ENCODE measurements at places on chromosomes 7 and 10.

DNA sequence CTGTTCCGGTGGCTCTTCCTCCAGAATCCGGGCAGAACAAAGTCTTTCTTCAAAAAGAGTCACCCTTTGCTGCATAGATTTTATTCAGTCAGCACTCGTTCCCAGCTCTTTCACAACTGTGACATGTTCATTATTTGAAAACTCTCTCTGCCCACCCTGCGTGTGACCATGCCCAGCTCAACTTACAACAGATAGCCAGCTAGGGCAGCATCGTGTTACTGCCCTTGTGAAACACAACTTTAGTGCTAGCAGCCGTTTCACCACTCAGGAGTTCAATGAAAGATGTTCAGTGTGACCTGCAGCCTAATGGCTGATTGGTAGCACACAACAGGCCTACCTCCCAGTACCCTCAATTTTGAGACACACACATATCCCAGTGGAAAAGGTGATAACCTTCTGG lies 57.9 kb downstream of the ZNF438 start:
- DNase-seq, result no peak
- no peaks in the 10 kb centered on the region for H3K27me3 ChIP-seq
- H3K36me3 ChIP-seq, result no peaks in the 10 kb centered on the region
- H3K4me3 ChIP-seq, result no peak overlapping the region
- H3K27ac ChIP-seq, result no peak overlapping the region

GRCh38 chr10:116925056-116925455 lies 75.8 kb downstream of the ENO4 start:
- no peak overlapping the region for H3K27ac ChIP-seq
- DNase-seq, result no peak
- no peak overlapping the region for H3K4me3 ChIP-seq
- no peaks in the 10 kb centered on the region for H3K36me3 ChIP-seq
- H3K27me3 ChIP-seq, result no peaks in the 10 kb centered on the region
- no peaks in the 10 kb centered on the region for H3K4me1 ChIP-seq

- no peaks in the 10 kb centered on the region for H3K27me3 ChIP-seq
- H3K36me3 ChIP-seq, result peaks cover 54% of the 10 kb centered on the region
- no peak overlapping the region for H3K4me3 ChIP-seq
Measured at GRCh38 chr7:127810696-127811660, 159.0 kb downstream of the SND1 start.

GRCh38 chr10:16271571-16271970 lies 165.2 kb upstream of the PTER start:
- H3K4me3 ChIP-seq, result no peak overlapping the region
- no peak overlapping the region for H3K27ac ChIP-seq
- no peaks in the 10 kb centered on the region for H3K27me3 ChIP-seq

GRCh38 chr10:113151190-113151666 lies 201.2 kb downstream of the TCF7L2 start:
- H3K36me3 ChIP-seq, result peaks cover 10% of the 10 kb centered on the region
- H3K4me3 ChIP-seq, result no peak overlapping the region

GRCh38 chr7:92739091-92739490 lies 97.3 kb downstream of the CDK6 start:
- H3K4me3 ChIP-seq, result no peak overlapping the region
- peak overlapping the region; percentile 66 for H3K27ac ChIP-seq
- peaks cover 53% of the 10 kb centered on the region for H3K4me1 ChIP-seq
- no peaks in the 10 kb centered on the region for H3K27me3 ChIP-seq
- DNase-seq, result no peak

DNA sequence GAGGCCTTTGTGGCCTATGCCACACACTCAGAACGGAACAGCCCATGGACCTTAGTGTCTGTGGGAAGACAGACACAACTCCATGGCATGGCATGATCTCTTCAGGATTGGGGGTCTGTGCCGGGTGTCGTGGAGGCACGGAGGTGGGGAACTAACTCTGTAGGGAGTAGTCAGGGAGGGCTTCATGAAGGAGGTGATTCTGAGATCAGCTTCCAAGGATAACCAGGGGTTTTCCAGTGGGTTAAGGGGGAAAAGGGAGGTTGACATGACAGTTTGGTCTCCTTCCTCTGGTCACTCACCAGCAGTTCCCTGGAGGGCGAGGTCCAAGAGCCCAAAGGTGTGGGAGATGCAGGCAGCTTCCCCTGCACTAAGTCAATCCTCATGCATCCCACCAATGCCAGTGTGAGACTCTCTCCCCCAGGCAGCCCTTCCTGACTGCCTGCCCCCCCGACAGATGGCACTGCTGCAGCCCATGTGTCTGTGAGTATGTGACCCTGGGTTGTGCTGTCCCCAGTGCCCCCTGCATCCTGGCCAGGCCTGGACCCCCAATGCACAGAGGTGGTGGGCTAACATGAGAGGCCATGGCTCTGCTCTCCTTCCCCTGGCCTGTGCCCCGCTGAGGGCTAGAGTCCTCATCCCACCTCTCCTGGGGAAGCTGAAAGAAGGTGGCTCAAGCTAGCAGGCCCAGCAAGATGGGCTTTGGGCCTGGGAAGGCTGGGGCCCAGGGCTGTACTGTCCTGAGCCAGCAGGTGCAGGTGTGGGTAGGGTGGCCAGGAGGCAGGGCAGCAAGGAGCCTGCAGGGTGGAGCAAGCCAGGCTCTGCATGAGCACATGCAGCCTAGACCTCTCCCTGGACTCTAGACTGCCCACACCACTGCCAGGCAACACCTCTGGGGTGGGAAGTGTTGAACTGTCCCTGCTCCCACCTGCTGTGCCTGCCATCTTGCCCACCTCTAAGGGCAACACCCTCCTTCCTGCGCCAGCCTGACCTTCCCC lies 39.7 kb downstream of the RASGEF1A start:
- no peak for DNase-seq
- no peak overlapping the region for H3K4me3 ChIP-seq
- H3K36me3 ChIP-seq, result no peaks in the 10 kb centered on the region
- peaks cover 24% of the 10 kb centered on the region for H3K27me3 ChIP-seq
- H3K4me1 ChIP-seq, result peaks cover 57% of the 10 kb centered on the region
- no peak overlapping the region for H3K27ac ChIP-seq

DNA sequence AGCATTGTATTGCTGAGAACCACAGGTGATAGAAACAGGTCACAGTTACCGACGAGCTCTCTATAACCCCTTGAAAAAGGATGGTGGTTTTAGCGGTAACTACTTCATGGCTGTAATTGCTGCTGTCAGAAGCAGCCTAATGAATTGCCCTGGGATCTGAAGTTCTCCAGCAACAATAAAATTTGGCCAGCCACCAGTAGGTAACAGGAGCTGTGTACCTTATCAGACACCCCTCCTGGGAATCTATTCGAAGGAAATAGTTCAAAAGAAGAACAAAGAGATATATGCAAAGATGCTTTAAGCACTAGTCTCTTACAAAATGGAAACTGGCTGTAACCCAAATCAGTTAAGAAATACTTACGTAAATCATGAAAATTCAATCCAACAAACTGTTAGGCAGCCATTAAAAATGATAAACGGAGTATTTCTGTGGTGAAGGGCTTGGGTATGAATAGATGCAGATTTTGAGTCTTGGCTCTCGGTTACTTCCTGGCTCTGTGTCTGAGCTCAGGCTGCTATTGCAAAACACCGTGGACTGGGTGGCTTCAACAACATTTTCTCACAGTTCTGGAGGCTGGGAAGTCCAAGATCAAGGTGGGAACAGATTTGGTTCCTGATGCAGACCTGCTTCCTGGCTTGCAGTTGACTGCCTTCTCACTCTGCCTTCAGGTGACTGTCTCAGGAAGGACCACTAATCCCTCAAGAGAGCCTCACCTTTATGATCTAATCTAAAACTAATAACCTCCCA lies 1.6 kb downstream of the MSRB2 start:
- H3K27ac ChIP-seq, result peak overlapping the region; percentile 79
- DNase-seq, result no peak
- peak overlapping the region; percentile 90 for H3K4me3 ChIP-seq
- H3K36me3 ChIP-seq, result no peaks in the 10 kb centered on the region
- peaks cover 41% of the 10 kb centered on the region for H3K4me1 ChIP-seq
- H3K27me3 ChIP-seq, result no peaks in the 10 kb centered on the region

- H3K36me3 ChIP-seq, result no peaks in the 10 kb centered on the region
- H3K4me1 ChIP-seq, result no peaks in the 10 kb centered on the region
- H3K27ac ChIP-seq, result no peak overlapping the region
- H3K27me3 ChIP-seq, result no peaks in the 10 kb centered on the region
- no peak for DNase-seq
- no peak overlapping the region for H3K4me3 ChIP-seq
Measured at GRCh38 chr10:36118314-36118713, 476.2 kb upstream of the FZD8 start.

GRCh38 chr7:88316456-88316855 lies 9.8 kb upstream of the STEAP4 start:
- no peaks in the 10 kb centered on the region for H3K36me3 ChIP-seq
- DNase-seq, result no peak
- peaks cover 14% of the 10 kb centered on the region for H3K27me3 ChIP-seq
- no peak overlapping the region for H3K4me3 ChIP-seq
- no peaks in the 10 kb centered on the region for H3K4me1 ChIP-seq

GRCh38 chr7:132872034-132872433 lies 209.9 kb downstream of the CHCHD3 start:
- H3K4me1 ChIP-seq, result peaks cover 9% of the 10 kb centered on the region
- H3K4me3 ChIP-seq, result no peak overlapping the region
- H3K27ac ChIP-seq, result no peak overlapping the region
- DNase-seq, result no peak

DNA sequence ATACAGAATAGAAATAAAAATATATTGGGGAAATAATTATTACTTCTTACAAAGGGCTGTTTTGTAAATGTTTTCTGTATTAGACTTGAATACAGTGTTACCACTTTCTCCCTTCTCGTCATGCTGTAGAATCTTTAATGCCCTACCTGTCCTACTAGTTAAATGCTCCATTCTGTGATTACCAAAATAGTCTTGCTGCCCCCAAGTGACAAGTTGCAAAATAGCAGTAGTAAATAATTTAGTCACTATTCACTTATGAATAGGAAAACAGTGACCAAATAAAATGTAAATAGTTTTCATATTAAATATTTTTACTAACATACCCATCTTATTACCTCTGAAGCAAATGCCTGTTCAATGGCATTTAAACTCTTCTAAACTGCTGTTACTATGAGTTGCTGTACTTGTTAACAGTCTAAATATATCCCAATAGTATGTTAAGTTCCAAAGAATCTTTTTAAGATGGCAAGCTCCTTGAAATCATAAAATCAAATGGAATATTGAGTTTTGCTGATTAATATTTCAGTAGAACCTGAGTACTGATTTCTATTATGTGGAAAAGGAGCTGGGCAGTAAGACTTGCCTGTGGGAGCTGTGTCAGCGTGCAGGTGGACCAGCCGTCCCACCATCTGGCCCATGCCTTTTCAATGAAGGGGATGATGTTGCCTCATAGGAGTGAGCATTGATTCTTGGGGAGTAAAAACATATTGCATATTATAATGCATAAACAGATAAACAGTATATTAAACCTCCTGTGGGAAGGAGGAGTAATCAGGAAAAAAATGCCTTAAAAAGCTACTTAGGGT lies 18.1 kb upstream of the OIT3 start:
- no peak for DNase-seq
- H3K27ac ChIP-seq, result no peak overlapping the region

- H3K27ac ChIP-seq, result no peak overlapping the region
- DNase-seq, result no peak
- H3K27me3 ChIP-seq, result peaks cover 1% of the 10 kb centered on the region
- no peak overlapping the region for H3K4me3 ChIP-seq
- H3K36me3 ChIP-seq, result no peaks in the 10 kb centered on the region
Measured at GRCh38 chr10:62456611-62457101, 82.5 kb downstream of the ZNF365 start.

- H3K4me1 ChIP-seq, result no peaks in the 10 kb centered on the region
- no peaks in the 10 kb centered on the region for H3K27me3 ChIP-seq
- H3K4me3 ChIP-seq, result no peak overlapping the region
- H3K27ac ChIP-seq, result peak overlapping the region; percentile 15
- DNase-seq, result no peak
Measured at GRCh38 chr10:101655570-101655969, 39.4 kb downstream of the FBXW4 start.

DNA sequence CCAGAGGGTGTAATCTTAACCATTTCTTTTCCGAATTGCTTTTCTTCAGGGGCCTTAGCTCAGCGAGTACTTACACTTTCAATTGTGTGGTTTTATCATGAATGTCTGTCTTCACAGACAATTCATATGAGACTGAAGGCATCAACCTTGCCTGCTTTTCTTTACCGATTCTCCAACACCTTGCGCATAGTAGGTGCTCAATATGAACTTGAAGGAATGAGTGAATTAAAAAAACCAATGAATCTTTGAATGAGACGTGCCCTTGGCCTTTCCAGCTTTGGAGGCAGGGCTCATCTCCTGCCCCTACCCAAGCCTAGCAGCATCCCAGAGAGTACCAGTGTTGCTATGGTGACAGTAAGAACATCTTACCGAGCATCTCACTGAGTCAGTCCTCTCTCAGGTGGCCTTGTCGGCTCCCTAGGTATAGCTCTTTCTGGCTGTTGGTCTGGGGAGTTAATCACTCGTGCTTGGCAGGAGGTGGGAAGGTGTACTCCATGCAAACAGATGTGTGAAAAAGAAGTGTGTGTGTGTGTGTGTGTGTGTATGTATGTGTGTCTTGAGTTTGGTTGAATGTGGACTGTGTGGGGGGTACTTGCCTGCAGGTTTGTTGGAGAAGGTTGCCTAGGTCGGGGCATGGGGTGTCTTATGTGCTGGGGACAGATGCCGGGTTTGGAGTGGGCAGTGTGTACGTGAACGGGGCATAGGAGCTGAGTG lies 107.7 kb downstream of the C10orf105 start:
- no peaks in the 10 kb centered on the region for H3K36me3 ChIP-seq
- H3K4me3 ChIP-seq, result no peak overlapping the region
- H3K4me1 ChIP-seq, result peaks cover 2% of the 10 kb centered on the region
- no peak for DNase-seq
- H3K27ac ChIP-seq, result no peak overlapping the region

DNA sequence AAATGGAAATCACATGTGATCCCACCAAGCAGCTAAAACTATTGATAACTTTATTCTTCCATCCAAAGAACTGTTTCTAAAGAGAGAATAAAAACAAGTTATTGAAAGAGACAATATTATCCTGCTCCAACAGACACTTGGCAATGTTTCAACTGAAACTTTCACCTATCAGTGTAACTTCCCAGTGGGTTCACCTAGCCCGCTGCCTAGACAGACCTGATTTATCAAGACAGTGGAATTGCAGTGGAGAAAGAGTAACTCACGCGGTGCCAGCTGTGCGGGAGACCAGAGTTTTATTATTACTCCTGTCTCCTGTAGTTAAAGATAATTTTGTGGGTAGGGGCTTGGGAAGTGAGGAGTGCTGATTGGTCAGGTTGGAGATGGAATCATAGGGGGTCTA lies 199.8 kb downstream of the AHR start:
- H3K36me3 ChIP-seq, result no peaks in the 10 kb centered on the region
- H3K4me1 ChIP-seq, result no peaks in the 10 kb centered on the region
- no peak overlapping the region for H3K27ac ChIP-seq
- DNase-seq, result no peak

- H3K36me3 ChIP-seq, result no peaks in the 10 kb centered on the region
- no peak overlapping the region for H3K4me3 ChIP-seq
- no peak overlapping the region for H3K27ac ChIP-seq
- no peaks in the 10 kb centered on the region for H3K4me1 ChIP-seq
- no peak for DNase-seq
Measured at GRCh38 chr10:59287587-59288255, 74.6 kb downstream of the FAM13C start.

Measured in activated naive CD8-positive, alpha-beta T cell treated with anti-CD3 and anti-CD28 coated beads, Interleukin-2, amount 50 U/mL, for 24 hours (primary cell).